Retinal pigment epithelial cell (primary cell): ENCODE measurements at places on chromosomes 7 and 10.

DNA sequence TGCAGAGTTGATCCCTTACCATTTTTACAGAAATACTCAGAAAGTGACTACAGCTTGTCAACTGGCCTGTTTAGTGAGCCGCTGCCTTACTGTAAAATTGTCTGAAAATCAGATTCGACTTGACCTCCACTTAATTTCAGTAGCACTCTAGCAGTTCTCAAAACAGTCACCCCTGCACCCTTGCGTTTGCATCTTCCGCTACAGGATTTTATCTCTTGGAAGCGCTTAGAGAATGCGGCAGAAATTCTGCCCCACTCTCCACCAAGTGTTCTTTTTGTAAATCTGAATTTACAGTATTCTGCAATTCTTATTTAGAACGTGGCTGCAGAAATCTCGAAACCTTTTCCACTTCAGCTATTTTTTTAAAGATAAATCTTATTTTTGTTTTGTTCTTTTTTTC lies 1.9 kb upstream of the TWIST1 start:
- DNase-seq: no peak

DNA sequence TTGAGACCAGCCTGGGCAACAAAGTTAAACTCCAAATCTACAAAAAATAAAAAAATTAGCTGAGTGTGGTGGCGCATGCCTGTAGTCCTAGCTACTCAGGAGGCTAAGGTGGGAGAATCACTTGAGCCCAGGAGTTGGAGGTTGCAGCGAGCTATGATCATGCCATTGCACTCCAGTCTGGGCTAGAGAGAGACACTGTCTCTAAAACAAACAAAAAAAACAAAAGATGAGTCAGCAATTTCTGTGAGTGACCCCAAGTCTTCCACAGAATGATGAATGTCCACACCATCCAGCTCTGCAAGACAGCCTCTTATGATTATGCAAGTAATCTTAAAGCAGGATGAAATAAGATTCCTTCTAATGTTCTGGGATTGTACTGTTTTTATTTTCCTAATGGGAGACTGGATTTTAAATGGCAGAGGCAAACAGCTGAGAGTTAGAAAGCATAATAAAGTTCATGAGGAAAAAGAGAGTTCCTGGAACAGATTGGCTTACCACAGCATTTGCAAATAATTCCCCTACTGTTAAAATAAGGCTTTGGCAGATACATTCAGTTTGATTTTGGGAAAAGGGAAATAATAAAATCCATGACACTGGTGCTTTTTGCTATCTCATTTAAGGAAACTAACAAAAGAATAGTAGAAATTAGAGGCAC lies 18.9 kb upstream of the PRKAR2B start:
- no peak for DNase-seq

DNA sequence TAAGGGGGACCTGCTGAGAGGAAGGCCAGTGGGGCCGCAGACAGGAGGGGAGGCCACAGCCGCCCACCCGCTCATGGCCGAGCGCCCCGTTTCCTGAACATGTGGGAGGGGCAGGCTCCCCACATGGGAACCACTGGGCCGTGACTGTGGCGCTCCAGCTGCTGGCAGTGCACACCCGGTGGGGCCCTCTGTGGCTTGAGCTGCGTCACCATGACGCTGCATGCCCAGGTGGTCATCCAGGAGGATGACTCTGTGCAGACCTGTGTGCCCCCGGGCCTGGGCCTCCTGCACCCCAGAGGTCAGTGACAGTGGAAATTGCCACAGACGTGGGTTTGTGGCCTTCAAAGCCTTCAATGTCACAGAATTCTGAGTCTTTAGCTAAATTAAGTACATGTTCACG lies 85.1 kb downstream of the MGMT start:
- DNase-seq: no peak

GRCh38 chr7:155738652-155739537 lies 73.4 kb downstream of the SHH start:
- DNase-seq: peak; percentile 25

GRCh38 chr10:86373828-86374227 lies 7.2 kb upstream of the GRID1 start:
- no peak for DNase-seq

DNA sequence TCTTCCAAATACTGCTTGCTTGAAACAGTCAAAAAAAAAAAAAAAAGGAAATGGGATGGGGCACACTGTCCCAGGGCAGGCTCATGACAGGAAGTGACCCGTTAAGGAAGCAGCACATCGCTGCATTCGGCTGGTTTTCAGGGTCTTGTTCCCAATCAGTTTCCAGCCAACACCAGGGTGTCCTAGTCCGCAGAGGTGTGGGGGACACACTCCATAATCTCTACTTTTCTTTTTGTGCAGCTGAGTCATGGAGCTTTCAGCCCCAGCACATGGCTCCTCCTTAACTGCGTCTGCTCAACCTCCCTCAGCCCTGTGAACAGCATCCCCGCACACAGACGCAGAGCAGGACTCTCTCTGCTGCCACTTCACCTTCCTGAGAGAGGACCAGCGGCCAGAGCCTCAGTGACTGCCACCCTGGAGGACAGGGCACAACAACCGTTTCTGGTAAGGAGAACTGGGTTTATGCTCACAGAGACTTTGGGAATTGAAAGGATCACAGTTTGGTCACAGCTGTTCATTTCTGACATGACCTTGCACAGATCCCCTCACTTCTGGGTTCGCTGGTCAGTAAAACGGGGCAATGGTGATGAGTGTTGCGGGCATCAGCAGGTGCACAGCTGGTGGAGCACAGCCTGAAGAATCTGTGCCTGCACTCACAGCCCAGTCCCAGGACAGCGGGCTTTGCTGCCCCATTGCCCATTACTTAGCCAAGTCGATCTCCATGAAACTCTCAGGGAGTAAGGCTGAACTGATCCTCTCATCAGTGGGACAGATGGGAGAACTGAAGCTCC lies at the start of gene GIMAP5:
Gene GIMAP5 (plus strand): TSS at position 154 of the 791 bp plus-strand sequence. CDS start 3,467 bp downstream, outside the sequence.
- no peak for DNase-seq

GRCh38 chr7:80641548-80641947 lies 3.1 kb downstream of the CD36 start:
- no peak for DNase-seq

- no peak for DNase-seq
These were observed 48.0 kb downstream of the THNSL1 start for GRCh38 chr10:25064401-25064800.

DNA sequence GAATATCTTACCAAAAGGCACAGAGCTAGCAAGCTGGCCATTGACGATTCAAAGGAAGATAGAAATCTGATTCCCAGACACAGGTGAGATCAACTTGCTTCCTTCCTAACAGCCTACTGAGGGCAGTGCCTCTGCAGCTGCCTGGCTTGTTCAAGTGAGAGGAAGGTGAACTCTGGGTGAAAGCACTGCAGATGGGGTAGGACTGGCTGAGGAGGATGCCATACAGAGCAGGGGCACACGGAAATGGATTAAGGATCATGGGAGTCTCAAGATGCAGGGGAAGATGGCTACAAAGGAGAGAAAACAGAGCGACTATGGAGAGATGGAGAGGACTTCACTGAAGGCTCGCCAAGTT lies 34.4 kb upstream of the GPAM start:
- no peak for DNase-seq

DNA sequence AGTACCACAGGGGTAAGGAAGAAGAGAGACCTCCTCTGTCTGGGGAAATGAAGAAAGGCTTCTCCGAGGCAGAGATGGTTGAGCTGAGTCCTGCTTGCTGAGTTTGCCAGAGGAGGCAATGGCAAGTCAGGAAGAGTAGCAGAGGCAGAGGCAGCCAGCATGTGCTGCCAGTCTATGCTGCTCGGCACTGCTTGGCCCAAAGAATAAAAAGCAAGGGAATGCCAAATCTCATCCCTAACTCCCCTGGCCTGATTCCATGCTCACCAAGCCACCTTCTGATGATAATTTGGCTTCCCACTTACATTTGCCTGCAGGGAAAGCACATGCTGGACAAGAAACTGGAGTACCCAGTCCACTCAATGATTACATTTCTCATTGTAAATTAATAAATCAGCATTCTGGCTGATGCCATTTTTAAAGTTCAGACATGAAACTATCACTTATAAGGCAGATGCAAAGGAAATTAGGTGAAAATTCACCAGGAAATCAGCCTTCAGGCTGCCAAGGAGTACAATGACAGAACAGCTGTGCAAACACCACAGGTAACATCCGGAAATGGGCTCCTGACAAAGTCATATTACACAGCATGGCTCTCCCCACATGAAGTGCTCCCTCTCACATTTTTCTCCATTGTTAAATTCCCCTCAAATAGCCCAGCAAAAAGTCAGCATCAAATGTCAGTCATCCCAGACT lies 245.9 kb downstream of the MTERF1 start:
- no peak for DNase-seq

GRCh38 chr10:71809628-71810027 lies 36.3 kb upstream of the VSIR start:
- DNase-seq: no peak

GRCh38 chr7:38893061-38893460 lies 15.9 kb downstream of the VPS41 start:
- no peak for DNase-seq

DNA sequence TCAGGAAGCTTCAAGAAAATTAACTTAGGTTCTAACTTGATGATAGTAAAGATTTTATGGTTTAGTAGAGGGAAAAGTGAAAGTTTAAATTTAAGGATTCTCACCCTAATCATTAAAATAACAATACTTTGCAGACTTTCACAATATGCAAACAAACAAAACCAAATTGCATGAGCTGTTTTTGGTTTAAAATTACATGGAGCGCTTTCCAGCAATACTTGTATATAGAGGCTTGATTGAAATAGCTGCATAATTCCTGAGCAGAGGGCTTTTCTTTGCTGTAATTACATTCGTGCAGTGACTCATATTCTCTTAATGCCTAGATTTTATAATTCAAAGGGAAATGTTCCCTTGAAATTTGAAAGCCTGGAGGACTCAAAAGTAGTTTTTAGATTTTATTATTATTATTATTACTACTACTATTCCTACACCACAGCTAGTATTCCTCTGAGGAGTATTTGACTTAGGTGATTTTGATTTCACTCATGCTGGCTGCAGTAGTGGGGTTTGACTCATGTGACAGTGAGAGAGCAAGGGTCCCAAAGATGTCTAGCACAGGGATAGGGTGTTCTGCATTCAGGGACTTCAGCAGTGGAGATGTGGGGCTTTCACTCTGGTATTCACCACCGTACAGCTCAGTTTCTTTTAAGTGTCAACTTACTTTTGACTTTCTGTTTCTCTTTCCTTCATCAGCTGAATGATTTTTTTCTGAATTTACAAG lies 138.1 kb downstream of the ADAM22 start:
- DNase-seq: no peak

DNA sequence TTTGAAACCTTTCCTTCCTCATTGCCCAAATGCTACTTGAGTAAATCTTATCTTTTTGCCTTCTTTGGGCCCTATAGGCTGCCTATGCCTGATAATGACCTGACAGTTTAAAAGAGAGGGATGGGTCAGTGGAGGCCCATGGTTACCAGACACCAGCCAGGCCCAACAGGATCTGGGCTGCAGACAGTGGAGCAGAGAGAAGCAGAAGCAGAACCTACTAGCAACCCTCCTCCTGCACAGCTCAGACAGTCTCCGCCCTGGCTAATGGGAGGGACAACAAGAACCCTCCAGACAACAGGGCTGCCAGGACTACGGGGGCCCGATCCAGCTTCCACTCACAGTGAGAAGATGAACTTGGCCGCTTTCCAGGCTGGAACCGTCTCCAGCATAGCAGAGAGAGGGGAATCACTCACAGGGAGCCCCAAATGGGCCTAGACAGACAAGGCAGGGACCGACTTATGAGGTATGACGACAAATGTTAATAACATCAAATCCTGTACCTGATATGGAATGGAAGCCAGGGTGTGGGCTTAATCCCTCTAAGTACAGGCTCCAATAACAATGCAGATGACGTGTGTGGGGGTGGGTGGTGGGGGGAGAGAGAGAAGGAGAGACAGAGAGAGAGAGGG lies 31.7 kb upstream of the DGKI start:
- peak; percentile 98 for DNase-seq

DNA sequence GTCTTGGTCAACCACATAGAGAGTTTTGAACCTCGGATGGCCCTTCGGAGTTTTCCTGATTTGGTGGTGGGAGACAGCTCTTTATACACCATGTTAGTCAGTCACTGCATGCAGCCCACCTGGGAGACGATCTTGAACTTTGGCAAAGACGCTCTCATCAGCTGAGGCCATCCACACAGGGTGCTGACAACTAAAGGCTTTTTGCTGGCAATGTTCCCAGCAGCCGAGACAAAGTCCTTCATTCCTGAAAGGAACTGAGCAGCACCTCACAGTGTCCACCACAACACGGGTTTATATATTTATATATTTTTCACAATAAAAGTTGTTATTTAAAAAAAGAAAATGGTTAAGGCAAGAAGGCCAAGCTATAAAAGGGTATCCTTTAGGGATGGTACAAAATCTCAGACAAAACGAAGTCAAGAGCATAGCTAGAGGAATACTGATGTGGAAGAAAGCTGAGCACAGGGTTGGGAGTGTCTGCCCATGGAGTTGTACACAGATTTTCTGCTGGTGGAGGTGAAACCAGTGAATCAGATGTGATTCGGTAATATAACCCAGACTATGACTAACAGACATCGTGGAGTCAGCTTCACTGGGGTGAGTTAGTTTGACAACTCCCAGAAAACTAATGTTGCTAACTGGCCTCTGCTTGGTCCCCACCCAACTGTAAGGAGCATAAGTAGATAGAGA lies 27.4 kb upstream of the CAPZA2 start:
- no peak for DNase-seq

GRCh38 chr7:24793982-24794648 lies 36.9 kb upstream of the GSDME start:
- no peak for DNase-seq

GRCh38 chr7:550881-551614 lies 31.4 kb upstream of the PDGFA start:
- DNase-seq: no peak

DNA sequence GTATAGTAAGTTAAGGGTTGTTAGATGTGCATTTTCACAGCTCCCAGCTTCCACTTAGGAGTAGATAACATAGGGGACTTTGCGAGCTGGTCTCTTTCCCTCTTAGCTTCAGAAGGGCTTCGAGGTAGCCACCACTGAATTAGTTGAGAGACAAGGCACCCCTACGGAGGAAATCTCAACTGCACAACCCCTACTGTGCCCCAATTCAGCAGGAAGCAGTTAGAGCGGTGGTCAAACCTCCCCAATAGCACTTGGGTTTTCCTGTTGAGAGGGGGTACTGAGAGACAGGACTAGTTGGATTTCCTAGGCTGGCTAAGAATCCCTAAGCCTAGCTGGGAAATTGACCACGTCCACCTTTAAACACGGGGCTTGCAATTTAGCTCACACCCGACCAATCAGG lies 1.1 kb upstream of the HERPUD2 start:
- DNase-seq: no peak

DNA sequence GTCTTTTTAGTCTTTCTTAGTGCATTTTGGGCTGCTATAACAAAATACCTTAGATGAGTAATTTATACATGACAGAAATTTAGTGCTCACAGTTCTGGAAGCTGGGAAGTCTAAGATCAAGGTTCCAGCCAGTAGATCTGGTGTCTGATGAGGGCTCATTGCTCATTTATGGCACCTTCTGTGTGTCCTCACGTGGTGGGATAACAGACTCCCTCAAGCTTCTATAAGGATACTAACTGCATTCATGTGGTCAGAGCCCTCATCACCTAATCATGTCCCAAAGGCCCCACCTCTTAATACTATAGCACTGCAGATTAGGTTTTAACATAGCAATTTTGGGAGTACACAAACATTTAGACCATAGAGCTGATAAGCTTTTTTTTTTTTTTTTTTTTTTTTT lies 80.4 kb downstream of the ZNRF2 start:
- no peak for DNase-seq

- no peak for DNase-seq
These were observed 53.0 kb downstream of the STEAP1B start for GRCh38 chr7:22447008-22447407.
